GM13976 (cell line): ENCODE measurements at places on chromosomes 12 and 14.

DNA sequence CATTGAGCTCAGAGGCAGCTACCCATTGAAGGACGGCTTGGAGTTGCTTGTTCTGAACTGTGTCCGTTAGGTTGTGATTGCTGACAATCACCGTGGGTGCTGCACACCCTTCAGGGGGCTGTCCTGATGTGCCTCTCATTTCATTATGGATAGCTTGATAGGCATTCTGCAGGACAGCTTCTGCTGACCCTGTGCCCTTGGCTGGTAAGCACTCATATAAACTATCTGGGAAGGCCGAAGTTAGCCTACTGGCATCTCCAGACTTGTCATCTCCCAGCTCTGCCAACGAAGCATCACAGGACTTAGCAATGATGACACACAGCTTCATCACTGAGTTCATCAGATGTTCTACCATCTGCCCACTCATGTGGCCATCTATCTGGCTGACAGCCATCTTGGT is 22.3 kb downstream of the AKAP3 start:
- DNase-seq = no peak

GRCh38 chr12:5665615-5666014 is 233.7 kb downstream of the NTF3 start:
- DNase-seq = no peak

DNA sequence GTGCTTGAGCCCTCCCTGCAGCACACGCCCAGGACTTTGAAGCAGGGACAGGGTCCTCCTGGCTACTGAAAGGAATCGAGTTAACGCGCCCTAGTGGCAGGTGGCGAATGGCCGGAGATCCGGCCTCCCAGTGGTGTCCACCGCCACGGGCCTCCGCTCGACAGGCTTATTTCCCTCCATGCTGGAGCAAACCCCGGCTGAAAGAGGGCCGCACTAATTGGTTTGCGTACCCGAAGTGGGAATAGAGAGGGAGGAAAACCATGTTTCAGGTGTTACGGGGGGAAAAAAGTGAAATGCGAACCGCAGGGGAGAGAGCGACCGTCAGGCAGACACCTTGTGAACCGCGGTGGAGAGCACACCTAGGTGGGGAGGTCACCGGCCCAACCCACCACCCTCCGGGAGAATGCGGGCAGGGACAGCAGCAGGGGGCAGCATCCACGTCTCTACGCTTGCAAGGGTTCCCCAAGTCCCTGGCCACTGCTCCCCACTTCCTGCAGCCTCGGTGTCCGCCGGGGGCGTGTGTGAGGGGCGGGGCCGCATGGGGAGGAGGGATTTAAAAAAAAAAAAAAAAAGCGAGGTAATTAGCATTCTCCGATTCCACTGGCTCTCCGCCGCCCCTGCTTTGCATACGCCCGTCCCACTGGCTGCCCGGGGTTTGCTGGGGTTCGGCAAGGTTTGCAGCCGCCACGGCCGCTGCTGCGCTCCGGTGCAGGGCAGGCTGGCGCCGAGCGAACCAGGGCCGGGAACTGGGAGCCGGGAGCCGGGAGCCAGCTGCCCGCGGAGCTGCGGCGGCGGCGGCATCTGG is 224.6 kb upstream of the CRY1 start:
- DNase-seq = peak; percentile 62

GRCh38 chr14:105323663-105324062 is 9.1 kb downstream of the PACS2 start:
- no peak for DNase-seq

- DNase-seq = no peak
Measured at GRCh38 chr12:11729008-11729407, 79.5 kb downstream of the ETV6 start.

GRCh38 chr14:72677664-72678063 is 216.2 kb downstream of the DPF3 start:
- DNase-seq = no peak

DNA sequence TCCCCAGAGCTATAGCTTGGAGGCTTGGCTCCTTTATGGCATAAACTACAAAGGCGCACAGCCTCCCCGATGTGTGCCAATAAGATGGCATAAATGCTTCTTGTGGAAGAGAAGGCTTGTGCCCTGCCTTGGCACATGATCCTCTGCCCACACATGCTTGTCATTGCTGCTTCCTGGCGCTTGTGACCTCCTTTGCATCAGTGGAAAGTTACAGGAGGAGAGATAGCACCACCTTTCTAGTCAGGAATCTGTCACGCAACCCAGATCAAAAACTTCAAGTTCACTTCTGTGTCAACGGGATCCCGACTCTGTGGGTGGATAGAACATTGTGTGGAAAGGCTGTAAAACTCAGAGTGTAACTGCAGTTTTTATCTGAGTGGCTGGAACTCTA is 183.8 kb upstream of the HIF1A start:
- DNase-seq = no peak

- DNase-seq = no peak
Measured at GRCh38 chr14:91284146-91284790, 39.8 kb upstream of the GPR68 start.

GRCh38 chr12:57554897-57555296 is 5.1 kb downstream of the KIF5A start:
- no peak for DNase-seq

DNA sequence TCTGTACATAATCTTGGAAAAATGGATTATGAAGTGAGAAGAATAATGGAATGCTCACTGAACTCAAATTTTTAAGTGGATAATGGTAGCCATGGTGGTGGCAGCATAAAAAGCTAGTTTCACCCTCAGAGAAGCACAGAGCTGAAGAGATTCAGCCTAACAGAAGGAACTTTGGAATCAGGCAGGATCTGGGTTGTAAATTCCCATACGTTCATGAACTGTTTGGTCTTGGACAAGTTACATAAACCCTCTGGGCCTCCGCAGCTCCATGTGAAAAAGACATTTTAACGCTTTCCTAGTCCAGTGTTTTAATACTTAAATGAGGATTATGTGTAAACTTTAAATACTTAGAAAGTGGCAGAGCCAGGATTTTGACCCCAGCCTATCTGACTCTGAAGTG is 26.6 kb downstream of the JKAMP start:
- DNase-seq = no peak

- DNase-seq = no peak
Measured at GRCh38 chr12:27462151-27462694, 15.7 kb downstream of the SMCO2 start.

GRCh38 chr12:29428633-29429032 is 47.7 kb upstream of the ERGIC2 start:
- DNase-seq = peak; percentile 10

GRCh38 chr12:20588042-20588441 is 107.1 kb upstream of the SLCO1C1 start:
- no peak for DNase-seq

DNA sequence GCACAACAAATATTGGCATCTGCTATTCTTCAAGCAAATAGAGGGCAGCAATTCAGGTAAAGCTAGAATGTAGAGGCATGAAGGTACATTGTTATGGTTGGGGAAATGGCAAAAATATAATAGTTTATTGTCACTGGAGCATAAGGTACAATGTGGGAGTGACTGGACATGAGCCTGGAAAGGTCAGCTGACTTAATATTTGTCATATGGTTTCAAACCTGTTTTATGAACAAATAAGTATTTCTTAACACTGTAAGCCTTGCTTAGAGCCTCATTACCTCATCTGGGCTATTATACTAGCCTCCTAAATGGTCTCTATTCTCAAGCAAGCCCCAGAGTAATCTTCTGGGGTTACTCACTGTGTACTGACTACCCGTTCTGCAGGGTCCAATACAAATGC is 33.7 kb downstream of the FAM177A1 start:
- no peak for DNase-seq

GRCh38 chr12:29564925-29565324 is 67.4 kb upstream of the OVCH1 start:
- no peak for DNase-seq

- no peak for DNase-seq
Measured at GRCh38 chr12:93916402-93916801, 232.0 kb upstream of the PLXNC1 start.

DNA sequence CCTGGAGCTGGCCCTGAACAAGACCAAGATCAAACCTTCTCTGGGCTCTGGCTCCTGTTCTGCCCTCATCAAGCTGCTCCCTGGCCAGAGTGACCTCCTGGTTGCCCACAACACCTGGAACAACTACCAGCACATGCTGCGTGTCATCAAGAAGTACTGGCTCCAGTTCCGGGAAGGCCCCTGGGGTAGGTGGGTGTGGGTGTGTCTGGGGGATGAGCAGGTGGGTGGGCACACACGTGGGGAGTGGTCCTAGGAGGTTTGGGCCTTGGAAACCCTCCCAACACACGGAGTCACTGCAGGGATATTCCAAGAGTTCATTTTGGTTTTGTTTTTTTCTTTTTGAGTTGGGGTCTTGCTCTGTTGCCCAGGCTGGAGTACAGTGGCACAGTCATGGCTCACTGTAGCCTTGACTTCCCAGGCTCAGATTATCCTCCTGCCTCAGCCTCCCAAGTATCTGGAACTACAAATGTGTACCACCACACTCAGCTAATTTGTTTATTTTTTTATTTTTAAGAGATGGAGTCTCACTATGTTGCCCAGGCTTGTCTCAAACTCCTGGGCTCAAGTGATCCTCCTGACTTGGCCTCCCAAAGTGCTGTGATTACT is 16.5 kb downstream of the PLBD2 start:
- no peak for DNase-seq

DNA sequence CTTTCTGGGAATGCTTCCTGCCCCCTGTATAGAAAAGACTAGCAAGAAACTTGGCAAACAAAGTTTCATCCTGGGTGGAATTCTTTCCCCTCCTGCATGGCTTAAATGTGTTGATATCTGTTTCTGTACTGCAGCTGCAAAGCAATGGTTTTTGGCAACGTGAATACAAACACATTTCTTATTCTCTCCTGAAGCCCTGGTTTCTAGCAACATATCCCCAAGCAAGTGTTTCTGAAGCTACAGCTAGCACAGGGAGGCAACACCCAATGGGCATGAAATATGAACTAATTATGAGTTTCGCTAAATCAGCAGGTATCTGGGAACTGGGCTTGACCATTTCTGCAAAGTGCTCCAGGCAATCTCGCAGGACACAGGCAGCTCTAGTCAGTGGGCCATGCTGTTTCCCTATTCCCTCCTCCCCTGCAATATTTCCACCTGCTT is 392.3 kb upstream of the TMPO start:
- DNase-seq = no peak

- DNase-seq = no peak
Measured at GRCh38 chr14:98278800-98279199, 993.2 kb downstream of the BCL11B start.
